Fibroblast of lung (primary cell): ENCODE measurements at places on chromosomes 5 and 9.

- DNase-seq, result no peak
Measured at GRCh38 chr5:38832810-38833209, 13.0 kb upstream of the OSMR start.

- DNase-seq, result peak; percentile 80
Measured at GRCh38 chr5:89930591-89931392, 478.8 kb downstream of the CETN3 start.

DNA sequence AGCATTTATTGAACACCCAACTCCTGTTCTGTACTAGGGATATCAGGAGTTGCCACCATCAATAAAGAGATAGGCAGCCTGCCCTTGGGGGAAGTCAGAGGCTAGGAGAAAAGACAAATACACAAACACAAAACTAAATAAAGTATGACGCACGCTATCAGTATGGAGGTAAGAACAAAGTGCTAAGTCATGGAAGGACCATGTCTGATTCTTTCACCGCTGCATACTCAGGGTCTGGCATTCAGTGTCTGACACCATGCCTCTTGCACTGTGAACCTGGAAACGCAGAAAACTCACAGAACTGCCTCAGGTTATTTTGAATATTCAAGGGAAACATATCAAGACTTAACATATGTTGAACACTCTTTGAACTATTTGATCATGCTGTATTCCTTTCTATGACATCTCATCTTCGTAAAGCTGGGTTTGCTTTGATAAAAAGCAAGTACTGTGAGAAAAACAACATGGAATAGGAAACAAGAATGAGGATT lies 65.3 kb downstream of the ADAMTSL1 start:
- no peak for DNase-seq

- no peak for DNase-seq
Measured at GRCh38 chr5:96973532-96974401, 37.9 kb downstream of the LNPEP start.

GRCh38 chr5:32018476-32019436 lies 155.4 kb downstream of the GOLPH3 start:
- peak; percentile 32 for DNase-seq

DNA sequence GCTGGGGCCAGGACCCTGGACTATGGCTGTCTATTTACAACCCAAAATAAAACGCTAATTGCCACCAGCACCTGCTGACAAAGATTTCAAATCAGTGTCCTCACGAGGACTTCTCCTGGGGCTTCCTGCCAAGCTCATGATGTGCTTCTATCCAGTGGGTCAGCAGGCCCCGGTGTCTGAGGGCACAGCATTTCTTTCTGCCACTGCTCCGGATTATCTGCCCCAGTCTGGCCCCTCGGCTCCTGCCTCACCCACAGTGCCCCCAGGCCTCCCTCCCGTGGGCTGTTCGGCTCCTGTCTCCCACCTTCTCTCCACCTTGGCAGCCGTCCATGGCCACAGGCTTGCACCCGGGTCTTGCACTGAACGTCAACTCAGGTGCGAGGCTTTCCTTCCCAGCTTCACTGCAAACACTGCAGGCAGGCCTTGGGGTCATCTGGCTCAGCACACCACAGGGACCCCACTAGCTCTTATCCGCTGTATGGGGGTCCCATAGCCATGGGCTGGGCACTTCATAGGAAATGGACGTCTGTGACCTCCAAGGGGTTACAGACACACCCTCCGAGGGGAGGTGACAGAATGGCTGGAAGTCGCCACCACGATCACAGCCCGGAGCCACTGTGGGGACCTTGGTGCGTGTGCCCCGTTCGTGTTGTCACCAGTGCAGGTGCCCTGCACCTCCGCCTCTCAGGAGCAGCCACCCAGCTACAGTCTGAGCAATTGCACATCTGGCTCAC lies 43.8 kb upstream of the FCN1 start:
- no peak for DNase-seq

- DNase-seq, result peak; percentile 96
Measured at GRCh38 chr5:111582993-111583601, 70.8 kb upstream of the STARD4 start.

DNA sequence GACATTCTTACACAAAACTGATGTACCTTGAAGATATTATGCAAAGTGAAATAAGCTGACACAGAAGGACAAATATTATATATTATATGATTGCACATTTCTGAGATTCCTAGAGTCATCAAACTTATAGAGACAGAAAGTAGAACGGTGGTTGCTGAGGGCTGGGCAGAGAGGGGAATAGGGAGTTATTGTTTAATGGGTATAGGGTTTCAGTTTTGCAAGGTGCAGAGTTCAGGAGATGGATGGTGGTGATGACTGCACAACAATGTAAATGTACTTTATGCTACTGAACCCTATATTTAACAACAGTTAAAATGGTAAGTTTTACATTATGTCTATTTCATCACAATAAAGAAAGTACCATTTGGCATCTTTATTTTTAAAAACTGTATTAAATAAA lies 315.8 kb upstream of the POU5F2 start:
- DNase-seq, result no peak

DNA sequence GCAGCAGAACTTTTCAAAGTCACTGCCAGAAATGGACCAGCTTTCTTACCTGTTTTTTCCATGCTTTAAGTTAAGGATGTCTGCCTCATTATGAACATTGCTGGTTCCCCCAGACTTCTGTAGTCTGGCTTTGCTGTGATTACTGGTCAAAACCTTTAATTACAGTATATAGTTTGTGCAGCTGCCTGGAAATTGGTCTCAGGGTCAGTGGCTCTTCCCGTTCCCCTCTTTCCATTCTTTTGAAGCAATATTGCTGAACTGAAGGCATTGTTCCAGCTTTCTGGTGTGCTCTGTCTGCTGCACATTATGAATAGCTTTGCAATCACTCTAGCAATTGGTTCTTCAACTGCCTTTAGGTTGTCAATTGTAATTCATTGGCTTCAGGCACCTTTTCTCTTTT lies 206.5 kb downstream of the ARL15 start:
- DNase-seq, result no peak

- DNase-seq, result no peak
Measured at GRCh38 chr5:133635051-133635450, 22.7 kb upstream of the FSTL4 start.

DNA sequence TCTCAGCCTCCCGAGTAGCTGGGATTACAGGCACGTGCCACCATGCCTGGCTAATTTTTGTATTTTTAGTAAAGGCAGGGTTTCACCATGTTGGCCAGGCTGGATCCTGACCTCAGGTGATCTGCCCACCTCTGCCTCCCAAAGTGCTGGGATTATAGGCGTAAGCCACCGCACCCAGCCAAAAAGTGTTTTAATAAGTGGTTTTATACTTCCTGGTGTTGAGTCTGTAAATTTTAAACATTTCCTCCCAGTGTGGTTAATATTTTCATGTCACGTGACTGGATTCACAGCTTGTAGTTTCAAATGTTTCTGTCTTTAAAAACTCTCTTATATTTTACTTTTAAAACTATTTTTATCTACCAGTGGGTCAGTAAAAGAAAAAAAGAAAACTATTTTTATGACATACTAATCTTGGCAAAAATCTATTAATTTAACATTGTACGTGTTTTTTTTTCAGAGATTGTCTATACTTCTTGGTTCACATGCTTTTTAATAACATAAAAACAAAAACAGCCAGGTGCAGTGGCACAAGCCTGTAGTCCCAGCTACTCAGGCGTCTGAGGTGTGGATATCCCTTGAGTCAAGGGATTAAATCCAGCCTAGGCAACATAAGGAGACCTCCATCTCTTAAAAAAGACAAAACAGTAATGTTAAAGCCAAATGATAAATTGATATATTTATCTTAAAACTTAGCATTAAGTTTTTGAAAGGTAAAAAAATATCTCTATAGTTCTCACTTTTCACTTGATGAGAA lies 117.1 kb downstream of the DMXL1 start:
- no peak for DNase-seq

DNA sequence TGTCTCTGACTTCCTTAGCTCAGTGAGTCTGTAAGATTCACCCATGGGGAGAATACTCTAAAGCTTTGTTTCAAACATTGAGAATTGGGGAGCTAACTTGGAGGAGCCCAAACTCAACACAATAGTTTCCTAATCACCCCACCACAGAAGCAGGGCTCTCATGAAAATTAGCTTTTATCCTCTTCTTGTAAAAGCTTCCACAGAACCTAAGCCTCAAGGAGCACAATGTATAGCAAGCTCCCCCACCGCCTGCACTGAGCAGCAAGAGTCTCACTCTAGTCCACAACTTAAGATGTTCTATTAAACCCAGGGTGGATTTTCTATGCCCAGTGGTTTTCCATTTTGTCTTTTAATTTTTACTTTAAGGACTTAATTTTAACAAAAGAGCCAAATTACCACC lies 48.9 kb upstream of the GRHPR start:
- no peak for DNase-seq

DNA sequence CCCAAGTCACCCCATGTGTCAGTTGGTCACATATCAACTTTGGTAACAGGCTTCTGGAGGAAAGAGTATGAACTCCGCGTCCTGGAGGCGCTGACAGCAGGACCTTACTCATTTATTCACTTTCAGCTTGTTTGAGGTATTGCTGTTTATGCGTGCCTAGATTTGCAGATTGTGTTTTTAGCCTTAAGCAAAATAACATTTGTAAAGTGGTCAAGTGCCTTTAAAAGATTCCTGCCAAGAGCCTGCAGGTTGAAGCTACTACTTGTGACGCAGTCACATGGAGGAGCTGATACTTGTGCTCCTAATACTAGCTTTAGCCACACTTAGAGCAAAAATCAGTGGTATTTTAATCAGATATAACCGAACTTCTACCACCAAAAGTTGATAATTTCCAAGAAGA lies 351.3 kb downstream of the ADGRV1 start:
- no peak for DNase-seq

- no peak for DNase-seq
Measured at GRCh38 chr5:135262364-135262763, 136.7 kb downstream of the MACROH2A1 start.

GRCh38 chr5:175864296-175864695 lies 7.1 kb upstream of the CPLX2 start:
- DNase-seq, result no peak

DNA sequence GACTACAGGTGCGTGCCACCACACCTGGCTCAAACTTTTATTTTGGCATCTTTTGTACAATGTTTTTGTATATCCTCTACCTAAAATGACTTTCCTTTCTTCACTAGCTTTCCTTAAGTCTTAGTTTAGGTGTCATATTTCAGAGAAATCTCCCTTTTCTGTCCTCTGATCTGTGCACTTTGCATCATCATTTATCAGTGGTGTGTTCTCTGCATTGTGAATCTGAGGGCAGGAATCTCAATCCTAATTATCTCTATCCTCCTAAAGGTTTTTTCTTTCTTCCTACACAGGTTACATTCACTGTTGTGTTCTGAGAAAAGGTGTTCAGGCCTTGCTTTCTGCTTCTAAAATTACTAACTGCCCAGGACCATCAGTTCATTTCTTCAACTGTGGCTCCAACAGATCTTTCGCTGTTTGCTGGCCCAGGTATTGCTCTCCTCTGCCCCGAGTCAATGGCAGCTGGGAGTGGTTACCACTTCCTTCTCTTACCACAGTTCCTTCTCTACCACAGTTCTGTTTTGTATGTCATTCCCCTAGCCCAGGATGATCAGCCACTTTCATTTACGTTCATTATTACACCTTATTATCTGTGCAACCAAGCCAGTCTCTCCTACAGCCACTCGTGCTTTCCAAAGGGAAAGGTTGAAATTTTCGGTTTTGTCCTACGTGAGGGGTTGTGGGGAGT lies 14.0 kb downstream of the TGFBR1 start:
- no peak for DNase-seq

DNA sequence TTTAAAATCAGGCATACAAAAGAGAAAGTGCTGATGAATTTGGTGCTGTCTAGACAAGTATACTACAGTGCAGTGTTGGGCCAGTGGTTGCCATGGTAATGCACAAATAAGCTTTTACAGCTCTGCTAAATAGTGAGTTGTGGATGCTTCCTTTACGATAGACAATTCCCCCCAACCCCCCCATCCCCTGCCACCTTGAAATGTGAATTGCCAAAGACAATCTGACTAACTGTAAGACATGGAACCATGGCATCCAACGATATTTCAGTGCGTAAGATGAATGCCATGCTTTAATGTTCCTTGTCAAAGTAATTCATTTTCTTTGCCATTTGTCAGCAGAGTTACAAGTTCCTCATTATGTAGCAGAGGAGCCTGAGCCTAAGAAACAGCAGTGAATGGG lies 91.5 kb upstream of the NREP start:
- DNase-seq, result peak; percentile 14

- DNase-seq, result no peak
Measured at GRCh38 chr5:111122398-111122797, 30.2 kb downstream of the WDR36 start.

GRCh38 chr5:43149231-43149630 lies 28.5 kb downstream of the ZNF131 start:
- DNase-seq, result no peak

DNA sequence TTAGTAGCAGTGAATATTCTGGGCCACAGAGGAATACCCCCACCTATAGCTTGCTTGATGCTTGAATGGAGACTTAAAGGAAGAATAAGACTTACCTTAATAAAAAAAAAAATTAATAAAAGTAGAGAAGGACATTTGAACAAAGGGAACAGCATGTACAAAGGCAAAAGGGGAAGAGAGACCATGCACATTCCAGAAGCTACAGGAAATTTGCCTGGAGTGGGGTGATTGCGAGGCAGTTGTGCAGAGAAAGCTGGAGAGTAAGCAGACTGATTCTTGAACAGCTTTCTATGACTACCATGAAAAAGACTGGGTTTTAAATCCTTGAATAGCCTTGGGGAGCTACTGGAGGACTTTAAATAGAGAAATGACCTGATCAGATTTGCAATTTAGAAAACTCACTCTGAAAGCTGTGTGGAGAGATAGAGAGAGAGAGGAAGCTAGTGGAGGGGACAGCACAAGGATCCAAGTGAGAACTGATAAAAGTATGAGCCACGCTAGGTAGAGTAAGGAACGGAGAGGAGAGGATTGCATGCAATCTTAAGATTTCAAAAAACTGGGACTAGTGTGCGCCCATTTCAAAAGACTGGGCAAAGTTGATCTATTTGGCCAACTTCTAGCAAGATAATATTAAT lies 12.5 kb upstream of the SSBP2 start:
- DNase-seq, result no peak

- DNase-seq, result no peak
Measured at GRCh38 chr5:96412868-96413449, 20.1 kb downstream of the PCSK1 start.

DNA sequence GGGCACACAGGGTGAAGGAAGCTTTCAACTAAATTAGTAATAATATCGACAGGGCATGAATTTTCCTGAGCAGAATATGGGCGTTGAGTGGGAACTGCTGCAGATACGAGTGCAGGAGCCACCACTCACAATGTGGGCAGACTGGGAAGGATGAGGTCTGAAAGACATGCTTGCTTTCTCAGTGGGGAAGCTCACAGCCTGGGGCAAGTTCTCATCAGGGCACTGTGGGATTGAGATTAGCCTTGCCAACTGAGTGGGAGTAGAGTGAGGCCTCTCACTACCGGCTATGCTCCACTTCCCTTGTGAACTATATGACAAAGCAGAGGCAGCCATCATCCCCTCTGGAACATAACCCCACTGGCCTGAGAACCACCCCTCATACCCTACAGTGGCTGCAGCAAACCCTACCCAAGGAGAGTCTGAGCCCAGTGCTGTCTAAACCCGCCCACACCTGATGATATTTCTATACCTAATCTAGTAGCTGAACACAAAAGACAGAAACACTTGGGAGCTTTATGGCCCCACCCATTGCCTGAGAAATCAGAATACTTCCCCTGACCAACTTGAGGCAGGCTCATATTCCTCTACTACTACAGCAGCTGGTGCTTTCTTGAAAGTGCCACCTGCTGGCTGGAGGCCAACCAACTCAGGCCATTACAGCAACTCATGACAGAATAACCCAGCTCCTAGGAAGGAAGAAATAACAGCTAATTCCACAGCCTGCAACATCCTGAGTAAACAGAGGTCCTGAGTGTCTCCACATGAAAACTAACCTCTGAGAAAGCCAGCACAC lies 173.7 kb upstream of the SPEF2 start:
- DNase-seq, result no peak
